IMR-90 (cell line): ENCODE measurements at places on chromosomes 2 and 18.

GRCh38 chr2:189111063-189111715 lies 68.4 kb downstream of the COL5A2 start:
- DNase-seq, result no peak

DNA sequence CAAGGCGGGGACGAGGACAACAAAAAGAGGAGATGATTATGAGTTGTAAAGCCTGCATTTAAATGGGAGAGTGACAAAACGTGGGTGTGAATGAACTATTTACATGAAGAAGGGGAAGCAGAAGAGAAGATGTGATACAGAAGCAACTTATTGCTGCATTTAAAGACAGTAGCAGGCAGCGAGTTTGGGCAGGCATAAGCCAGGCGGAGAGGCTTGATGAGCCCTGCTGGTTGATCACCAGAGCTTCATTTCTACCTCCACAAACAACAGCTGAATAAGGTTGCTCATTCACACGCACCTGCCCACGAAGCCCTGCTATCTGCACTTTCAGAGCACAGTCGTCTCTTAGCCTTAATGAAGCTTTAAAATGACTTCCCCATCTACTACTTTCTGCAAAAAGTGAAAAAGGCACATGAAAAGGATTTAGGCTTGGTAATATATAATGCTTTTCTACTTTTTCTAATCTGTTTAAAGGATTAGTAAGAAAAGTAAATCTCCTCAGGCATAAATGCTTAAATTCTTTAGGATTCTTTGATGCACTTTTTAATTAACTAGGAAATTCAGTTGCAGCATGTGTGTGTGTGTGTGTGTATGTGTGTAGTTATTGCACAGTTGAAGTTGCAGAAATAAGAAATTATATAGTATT lies 3.1 kb downstream of the SLC38A11 start:
- no peak for DNase-seq

DNA sequence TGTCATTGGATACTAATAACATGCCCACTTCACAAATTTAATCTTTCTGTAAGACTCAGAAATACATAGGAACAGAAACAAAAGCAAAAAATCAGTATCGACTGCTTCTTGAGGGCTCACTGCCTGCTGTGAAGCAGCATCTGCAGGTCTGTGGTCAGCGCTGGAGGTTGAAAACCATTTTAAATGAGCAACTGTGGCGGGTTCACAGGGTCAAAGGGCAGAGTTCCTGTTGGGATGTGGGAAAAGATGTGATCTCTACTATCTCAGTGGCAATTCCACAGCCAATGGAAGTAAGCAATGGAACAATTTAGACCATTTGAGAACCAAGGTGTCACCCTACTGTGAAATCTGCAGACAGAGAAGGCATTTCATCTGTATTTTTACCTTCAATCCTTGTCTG lies 468.3 kb downstream of the PARD3B start:
- no peak for DNase-seq

- DNase-seq, result no peak
Observed at GRCh38 chr18:37956902-37957301, 391.3 kb upstream of the CELF4 start.

GRCh38 chr2:9613291-9613690 lies 17.5 kb downstream of the YWHAQ start:
- DNase-seq, result peak; percentile 91

- no peak for DNase-seq
Observed at GRCh38 chr2:80638783-80639182, 334.2 kb upstream of the LRRTM1 start.

DNA sequence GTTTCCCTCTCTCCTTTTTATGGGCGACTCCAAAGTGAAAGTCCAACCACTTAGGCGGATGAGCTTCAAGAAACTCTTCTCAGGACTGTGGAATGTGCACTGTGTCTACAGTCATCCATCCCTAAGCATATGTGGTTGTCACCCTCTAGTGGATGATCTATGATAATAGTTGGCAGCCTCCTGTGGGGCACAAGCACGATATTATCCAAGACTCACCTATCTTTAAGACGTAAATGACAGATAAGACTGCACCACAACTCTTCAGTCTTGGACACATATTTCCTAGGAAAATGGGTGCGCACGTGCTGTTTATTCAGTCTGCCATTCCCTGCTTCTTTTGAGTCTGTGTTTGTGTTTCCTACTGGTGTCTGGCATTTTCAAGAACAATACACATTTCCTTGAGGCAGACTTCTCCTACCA lies 145.5 kb upstream of the CTAGE1 start:
- peak; percentile 95 for DNase-seq
